SJSA1 (cell line): ENCODE measurements at places on chromosomes 4 and X. TPM values are rescaled to one million over a fixed set of nuclear protein-coding genes. Genes with fewer than 3 reads are reported as not detected.

GRCh38 chr4:119526786-119527550 is 101.6 kb downstream of the PDE5A start:
- peak; percentile 41 for DNase-seq
- H3K27ac ChIP-seq = peak overlapping the region; percentile 98
- H3K4me3 ChIP-seq = no peak overlapping the region
- peaks cover 58% of the 10 kb centered on the region for H3K4me1 ChIP-seq
- H3K27me3 ChIP-seq = no peaks in the 10 kb centered on the region

DNA sequence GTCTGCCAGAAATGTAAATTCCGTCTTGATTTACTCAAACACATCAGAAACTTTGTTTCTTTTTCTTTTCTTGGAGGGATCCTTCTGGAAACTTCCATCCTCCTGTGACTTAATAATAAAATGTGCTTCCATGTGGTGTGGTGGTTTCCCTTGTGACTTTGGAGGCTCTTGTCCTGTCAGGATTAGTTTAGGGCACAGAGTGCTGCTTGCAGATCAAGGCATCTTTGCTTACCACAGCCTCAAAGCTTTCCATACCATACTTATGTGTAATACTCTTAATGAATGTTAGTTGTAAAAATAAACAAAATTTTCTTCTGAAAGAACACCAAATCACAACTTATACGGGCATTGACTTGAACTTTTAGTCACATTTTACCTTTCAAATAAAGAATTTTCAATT is 27.4 kb downstream of the GBA3 start:
- no peak overlapping the region for H3K4me3 ChIP-seq
- H3K4me1 ChIP-seq = no peaks in the 10 kb centered on the region
- H3K27me3 ChIP-seq = no peaks in the 10 kb centered on the region
- no peak overlapping the region for H3K27ac ChIP-seq
- DNase-seq = no peak

- no peak overlapping the region for H3K4me3 ChIP-seq
- H3K27me3 ChIP-seq = no peaks in the 10 kb centered on the region
- DNase-seq = no peak
- peaks cover 8% of the 10 kb centered on the region for H3K4me1 ChIP-seq
Observed at GRCh38 chr4:177450426-177451107, 8.3 kb upstream of the AGA start.

- no peak for DNase-seq
- H3K4me1 ChIP-seq = no peaks in the 10 kb centered on the region
- H3K36me3 ChIP-seq = no peaks in the 10 kb centered on the region
Observed at GRCh38 chr4:150164956-150165629, 86.8 kb downstream of the DCLK2 start.

DNA sequence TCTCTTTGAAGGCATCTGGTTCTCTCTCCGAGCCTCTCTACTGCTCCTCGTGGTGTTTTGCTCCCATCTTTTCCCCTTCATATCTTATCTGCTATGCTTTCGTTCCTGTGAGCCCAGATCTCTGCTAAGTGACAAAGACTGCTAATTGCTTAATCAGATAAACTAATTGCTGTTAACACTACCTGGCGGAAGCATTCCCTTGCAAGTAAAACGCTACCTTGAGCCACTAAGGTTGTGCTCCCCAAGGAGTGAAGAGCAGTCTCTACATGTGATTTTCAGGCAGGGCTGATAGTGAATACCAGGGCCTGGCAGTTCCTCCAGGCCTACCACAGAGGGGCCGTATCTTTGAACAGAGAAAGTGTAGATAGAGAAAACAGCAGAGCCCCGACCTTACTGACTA is 244.0 kb upstream of the GATB start:
- no peaks in the 10 kb centered on the region for H3K4me1 ChIP-seq
- no peak overlapping the region for H3K4me3 ChIP-seq
- H3K36me3 ChIP-seq = no peaks in the 10 kb centered on the region

CLIC2 gene
- 0.08 and 0.41 TPM in 2 replicates for total RNA-seq

- H3K27me3 ChIP-seq = no peaks in the 10 kb centered on the region
- H3K27ac ChIP-seq = no peak overlapping the region
- no peak for DNase-seq
- H3K4me3 ChIP-seq = no peak overlapping the region
- peaks cover 3% of the 10 kb centered on the region; the same call in 1 of the 2 replicates for H3K36me3 ChIP-seq
Observed at GRCh38 chr4:48588230-48589097, 98.4 kb downstream of the ZAR1 start.

CXorf49B gene
- total RNA-seq = not detected in 2 replicates

DNA sequence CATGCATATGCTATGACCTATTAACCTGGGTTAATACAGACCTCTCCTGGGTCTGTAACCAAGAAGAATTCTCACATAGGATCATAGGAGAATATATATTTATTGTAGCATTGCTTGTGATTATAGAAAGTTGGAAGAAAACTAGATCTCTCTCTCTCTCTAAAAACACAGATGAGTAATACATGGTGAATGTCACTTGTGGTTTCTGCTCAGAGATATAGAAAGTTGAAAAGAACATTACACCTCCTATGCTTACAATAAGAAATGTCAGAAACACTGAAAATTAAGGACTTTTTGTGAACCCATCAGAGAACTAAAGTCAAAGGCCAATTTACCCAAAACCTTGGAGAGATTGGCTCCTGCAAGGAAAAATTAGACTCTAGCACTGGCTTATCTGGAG is 1389.5 kb downstream of the FAM133A start:
- H3K4me3 ChIP-seq = no peak overlapping the region
- no peaks in the 10 kb centered on the region for H3K36me3 ChIP-seq
- no peak for DNase-seq
- no peaks in the 10 kb centered on the region for H3K27me3 ChIP-seq
- H3K4me1 ChIP-seq = peaks cover 5% of the 10 kb centered on the region
- H3K27ac ChIP-seq = no peak overlapping the region

GRCh38 chr4:2281575-2282343 is 19.9 kb upstream of the MXD4 start:
- no peak for DNase-seq
- H3K27ac ChIP-seq = no peak overlapping the region
- H3K36me3 ChIP-seq = no peaks in the 10 kb centered on the region
- no peaks in the 10 kb centered on the region for H3K27me3 ChIP-seq

SMR3B gene
- not detected in 2 replicates for total RNA-seq

DNA sequence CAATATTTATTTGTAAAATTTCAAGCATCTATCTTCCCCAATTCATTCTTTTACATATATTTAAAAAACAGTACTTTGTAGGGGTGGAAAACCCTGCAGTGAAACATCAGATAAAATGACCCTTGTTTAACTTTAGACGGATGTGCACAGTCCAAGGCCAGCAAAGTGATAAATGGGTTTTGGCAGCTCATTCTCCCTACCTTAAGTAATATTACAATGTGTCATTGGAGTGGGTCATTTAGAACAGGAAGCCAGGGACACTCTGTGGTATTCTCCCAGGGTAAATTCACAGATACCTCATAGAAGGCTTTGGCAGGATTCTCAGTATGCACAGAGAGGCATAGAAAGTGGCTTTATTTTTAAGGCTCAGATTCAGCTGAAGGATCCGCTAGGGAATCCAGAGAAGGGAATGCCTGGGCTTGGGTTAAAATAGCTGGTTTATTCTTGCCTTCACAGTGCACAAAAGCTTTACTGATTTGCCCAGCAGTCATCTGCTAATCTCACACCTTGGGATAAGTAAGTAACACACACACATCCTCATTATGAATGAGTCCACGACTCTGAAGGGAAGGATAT is 206.7 kb downstream of the RASL11B start:
- H3K27ac ChIP-seq = no peak overlapping the region
- no peaks in the 10 kb centered on the region for H3K27me3 ChIP-seq
- no peak overlapping the region for H3K4me3 ChIP-seq
- H3K4me1 ChIP-seq = no peaks in the 10 kb centered on the region
- DNase-seq = no peak
- H3K36me3 ChIP-seq = no peaks in the 10 kb centered on the region

PASD1 gene
- total RNA-seq = not detected in 2 replicates

DNA sequence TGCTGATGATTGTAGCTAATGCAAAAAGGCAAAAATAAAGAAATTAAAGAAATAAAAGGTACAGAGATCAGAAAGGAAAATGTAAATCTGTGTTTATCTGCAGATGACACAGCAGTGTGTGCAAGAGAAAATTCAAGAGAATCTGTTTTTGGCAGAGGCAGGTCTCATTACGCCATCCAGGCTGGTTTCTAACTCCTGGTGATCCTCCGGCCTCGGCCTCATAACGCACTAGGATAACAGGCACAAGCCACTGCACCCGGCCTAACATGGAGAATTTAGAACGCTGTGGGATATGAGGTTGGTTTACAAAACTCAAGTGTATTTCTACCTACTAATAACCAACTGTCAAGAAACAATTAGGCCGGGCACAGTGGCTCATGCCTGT is 29.4 kb downstream of the CTBP1 start:
- no peaks in the 10 kb centered on the region for H3K4me1 ChIP-seq
- no peak for DNase-seq
- no peak overlapping the region for H3K4me3 ChIP-seq
- H3K27ac ChIP-seq = no peak overlapping the region
- peaks cover 22% of the 10 kb centered on the region for H3K36me3 ChIP-seq

CT45A2 gene
- not detected in 2 replicates for total RNA-seq

- H3K4me3 ChIP-seq = no peak overlapping the region
- H3K27ac ChIP-seq = no peak overlapping the region
- no peaks in the 10 kb centered on the region for H3K27me3 ChIP-seq
- H3K36me3 ChIP-seq = no peaks in the 10 kb centered on the region
- no peak for DNase-seq
- H3K4me1 ChIP-seq = no peaks in the 10 kb centered on the region
Observed at GRCh38 chr4:163110442-163110841, 56.2 kb downstream of the NAF1 start.

DNA sequence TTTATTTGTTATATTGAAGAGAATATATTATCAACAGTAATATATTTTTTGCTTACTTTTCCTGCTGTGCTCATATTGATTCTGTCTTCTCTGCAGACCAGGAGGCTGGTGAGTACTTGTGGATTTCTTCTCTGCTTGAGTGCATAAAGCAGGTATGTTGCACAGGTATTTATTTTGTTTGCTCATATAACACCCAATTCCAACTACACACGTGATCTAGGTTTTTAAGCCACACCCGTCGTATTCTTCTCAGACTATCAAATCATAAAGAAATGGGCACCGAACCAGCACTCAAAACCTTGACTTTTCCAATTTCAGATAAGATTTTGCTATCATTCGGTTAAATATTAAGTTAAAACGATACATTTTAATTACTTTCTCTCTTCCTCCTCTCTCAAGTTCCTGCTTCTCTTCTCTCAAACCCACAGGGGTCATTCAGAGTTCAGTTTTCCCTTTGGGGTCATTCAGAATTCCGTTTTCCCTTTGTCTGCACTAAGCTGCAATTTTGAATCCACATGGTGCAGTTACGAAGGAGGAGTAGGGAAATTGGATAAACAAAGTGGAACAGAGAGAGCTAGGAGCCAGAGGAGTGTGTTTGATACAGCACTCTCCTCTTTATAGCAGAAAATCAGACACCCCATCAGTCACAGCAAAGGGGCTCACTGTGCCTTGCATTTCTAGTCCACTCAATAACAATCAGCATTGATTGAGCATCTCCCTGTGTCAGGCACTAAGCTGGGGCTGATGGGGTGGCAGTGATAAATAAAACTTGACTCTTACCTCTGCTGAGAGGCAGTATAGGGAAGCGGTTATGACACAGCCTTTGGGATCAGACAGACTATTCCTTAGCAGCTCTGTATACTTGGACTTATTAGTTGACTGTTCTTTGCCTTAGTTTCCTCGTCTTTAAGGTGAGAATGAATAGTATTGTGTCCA is at the start of gene ADH1C:
Gene ADH1C (minus strand): TSS at position 145 of the 936 bp plus-strand sequence. CDS start 71 bp downstream, at position 74.
- no peak for DNase-seq
- no peaks in the 10 kb centered on the region for H3K36me3 ChIP-seq
- H3K4me3 ChIP-seq = no peak within 1 kb of the TSS

- no peak for DNase-seq
- H3K36me3 ChIP-seq = no peaks in the 10 kb centered on the region
- H3K27me3 ChIP-seq = no peaks in the 10 kb centered on the region
- H3K4me1 ChIP-seq = no peaks in the 10 kb centered on the region
- H3K27ac ChIP-seq = no peak overlapping the region
Observed at GRCh38 chrX:15916704-15917084, 62.1 kb upstream of the AP1S2 start.

RHOH gene
- total RNA-seq = not detected in 2 replicates

GRCh38 chrX:16946971-16947562 is 609 bp downstream of the REPS2 start:
- H3K36me3 ChIP-seq = no peaks in the 10 kb centered on the region
- peaks cover 5% of the 10 kb centered on the region for H3K4me1 ChIP-seq
- H3K4me3 ChIP-seq = peak overlapping the region; percentile 46
- DNase-seq = no peak
- H3K27ac ChIP-seq = no peak overlapping the region

GRCh38 chr4:61520681-61521160 is 320.6 kb downstream of the ADGRL3 start:
- H3K27ac ChIP-seq = no peak overlapping the region
- H3K4me3 ChIP-seq = no peak overlapping the region
- no peaks in the 10 kb centered on the region for H3K27me3 ChIP-seq
- DNase-seq = no peak
- no peaks in the 10 kb centered on the region for H3K4me1 ChIP-seq
- H3K36me3 ChIP-seq = no peaks in the 10 kb centered on the region

SLC38A5 gene
- total RNA-seq = 0.16 TPM in 1 of 2 replicates, not detected in the other

- peaks cover 14% of the 10 kb centered on the region for H3K4me1 ChIP-seq
- DNase-seq = no peak
- H3K27me3 ChIP-seq = no peaks in the 10 kb centered on the region
- no peaks in the 10 kb centered on the region for H3K36me3 ChIP-seq
Observed at GRCh38 chr4:87975466-87975865, at the start of gene SPP1. Gene SPP1, plus strand, starts transcription at chr4:87975714. Its CDS starts 1,182 bp downstream, at chr4:87976896.

DUSP9 gene
- total RNA-seq = 0.08 TPM in 1 of 2 replicates, not detected in the other

DNA sequence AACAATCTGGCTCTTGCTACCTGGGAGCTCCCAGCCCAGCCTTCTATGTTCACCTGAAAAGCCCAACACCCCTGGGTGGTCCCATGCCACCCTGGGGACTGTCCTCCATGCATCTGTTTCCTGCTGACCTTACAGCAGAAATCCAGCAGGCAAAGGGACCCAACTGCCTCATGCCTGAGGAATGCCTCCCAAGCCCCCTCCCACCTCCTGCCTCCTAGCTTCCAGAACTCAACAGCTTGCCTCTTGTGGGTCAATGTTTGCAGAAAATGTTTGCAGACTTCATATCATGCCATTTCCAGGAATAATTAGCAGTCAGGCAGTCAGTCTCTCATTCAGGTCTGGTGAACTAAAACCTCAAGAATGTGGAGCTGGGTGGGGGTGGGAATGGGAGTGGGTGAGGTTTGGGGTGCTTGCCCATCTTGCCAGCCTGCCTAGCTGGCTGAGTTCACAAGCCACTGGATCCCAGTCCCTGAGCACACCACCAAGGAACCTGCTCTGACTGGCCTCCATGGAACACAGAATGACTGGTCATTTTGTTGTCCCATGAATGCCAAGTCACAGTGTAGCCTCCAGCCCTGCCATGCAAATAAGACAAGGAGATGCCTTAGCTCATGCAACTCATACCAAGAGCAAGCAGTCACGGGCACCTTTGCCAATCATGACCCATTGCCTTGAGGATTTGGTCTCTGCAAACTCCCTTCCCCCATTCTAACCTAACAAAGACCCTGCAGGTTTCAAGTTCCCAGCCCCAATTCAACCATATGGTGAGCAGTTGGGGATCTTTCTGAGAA is 12.1 kb upstream of the PLAC1 start:
- H3K27ac ChIP-seq = peak overlapping the region; percentile 100
- peak; percentile 91 for DNase-seq
- no peak overlapping the region for H3K4me3 ChIP-seq
- H3K4me1 ChIP-seq = peaks cover 61% of the 10 kb centered on the region
- H3K36me3 ChIP-seq = no peaks in the 10 kb centered on the region

PPEF1 gene
- total RNA-seq = not detected in 2 replicates

- DNase-seq = no peak
- no peak within 1 kb of the TSS for H3K4me3 ChIP-seq
- H3K27ac ChIP-seq = no peak within 1 kb of the TSS
- no peaks in the 10 kb centered on the region for H3K36me3 ChIP-seq
Observed at GRCh38 chrX:153517423-153517822, at the start of gene ATP2B3. Gene ATP2B3, plus strand, starts transcription at chrX:153517642. Its CDS starts 18,606 bp downstream, at chrX:153536248.

SRPX gene
- total RNA-seq = 8.5 and 13.4 TPM in 2 replicates
